ENCODE measurements at places on chromosomes 7 and 10.

DNA sequence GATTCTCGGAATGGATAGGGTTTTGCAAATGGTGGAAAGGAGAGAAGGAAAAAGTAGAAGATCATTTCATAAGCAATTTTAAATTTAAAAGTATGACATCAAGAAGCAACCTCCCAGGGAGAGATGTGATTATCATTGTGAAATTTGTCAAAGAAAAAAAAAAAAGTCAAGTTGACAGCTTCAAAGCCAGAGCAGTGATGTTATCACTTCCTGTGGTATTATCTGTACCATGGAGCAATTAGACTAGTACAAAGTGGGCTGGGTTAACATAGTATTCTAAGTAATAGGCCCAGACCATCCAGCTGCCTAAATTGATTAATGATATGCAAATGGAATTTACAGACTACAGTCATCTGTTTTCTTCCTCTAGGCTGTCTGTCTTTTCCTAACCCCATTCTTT, 84.0 kb upstream of the NPY start:
- DNase-seq, result no peak

DNA sequence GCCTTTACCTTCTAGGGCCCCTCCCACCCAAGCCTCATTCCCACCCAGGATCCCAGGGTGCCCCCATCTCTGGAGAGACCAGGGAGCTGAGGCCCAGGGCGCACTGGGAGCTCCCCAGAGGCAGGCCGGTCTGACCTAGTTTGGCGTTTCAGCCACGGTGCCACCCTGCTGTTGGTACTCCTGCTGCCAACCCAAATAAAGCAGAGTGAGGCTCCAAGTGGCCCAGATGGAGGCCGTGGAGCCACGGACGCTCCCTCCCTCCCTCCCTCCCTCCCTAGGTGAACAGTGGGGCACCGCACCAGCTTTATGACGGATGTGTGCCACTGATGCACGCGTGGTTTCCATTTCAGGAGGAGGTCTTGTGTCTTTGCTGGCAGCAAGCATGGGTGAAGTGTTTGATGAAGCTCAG, 1.8 kb downstream of the INPP5A start:
- DNase-seq, result peak; percentile 73

- DNase-seq, result no peak
Measured at GRCh38 chr10:122521011-122521410, 39.5 kb upstream of the DMBT1 start.

GRCh38 chr7:4025694-4026615, 656.1 kb upstream of the FOXK1 start:
- no peak for DNase-seq

DNA sequence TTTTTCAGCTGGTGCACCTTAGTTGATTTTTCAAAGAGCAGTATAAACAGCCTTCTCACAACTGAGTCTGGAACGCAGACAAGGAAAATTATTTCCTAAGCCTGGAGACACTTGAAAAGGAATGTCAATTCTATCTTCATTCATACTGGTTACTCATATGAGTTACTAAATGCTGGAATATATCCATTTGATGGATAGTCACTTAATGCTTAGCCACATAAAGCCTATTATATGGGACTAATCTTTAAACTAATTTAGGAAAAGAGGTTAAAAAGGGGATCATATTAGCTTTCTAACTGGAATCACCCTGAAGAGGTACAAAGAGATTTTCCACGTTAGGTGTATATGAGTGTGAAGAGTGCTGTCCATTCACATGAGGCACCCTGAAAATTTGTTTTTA, 1.7 kb upstream of the HOXA4 start:
- no peak for DNase-seq

DNA sequence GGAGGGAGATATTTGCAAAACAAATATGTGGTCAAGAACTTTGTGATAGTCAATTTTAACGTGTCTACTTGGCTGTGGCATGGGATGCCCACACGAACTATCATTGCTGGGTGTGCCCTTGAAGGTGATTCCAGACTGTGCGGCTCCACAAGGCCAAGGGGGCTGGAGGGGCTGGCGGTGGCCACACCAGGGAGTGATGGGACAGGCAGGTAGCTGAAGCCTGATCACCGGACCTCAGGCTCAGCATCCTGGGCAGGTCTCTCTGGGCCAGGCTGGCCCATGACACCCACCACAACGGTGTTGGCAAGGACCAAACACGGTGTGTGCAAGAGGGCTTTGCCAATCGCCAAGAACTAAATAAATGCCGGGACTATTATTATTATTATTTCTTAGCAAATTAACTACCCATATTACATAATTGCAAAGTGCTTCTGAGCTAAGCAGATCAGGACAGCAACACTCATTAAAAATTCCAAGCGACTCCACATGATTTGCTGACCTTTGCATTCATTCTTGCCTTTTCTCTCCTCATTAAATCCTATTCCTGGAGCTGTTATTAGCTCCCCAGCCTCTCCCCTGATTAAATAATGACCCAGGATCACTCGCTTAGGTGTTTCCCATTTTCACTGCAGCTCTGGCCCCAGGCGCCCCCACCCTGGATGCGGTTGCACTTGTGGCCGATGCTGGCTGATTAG, 35.4 kb upstream of the PPP2R2D start:
- no peak for DNase-seq

DNA sequence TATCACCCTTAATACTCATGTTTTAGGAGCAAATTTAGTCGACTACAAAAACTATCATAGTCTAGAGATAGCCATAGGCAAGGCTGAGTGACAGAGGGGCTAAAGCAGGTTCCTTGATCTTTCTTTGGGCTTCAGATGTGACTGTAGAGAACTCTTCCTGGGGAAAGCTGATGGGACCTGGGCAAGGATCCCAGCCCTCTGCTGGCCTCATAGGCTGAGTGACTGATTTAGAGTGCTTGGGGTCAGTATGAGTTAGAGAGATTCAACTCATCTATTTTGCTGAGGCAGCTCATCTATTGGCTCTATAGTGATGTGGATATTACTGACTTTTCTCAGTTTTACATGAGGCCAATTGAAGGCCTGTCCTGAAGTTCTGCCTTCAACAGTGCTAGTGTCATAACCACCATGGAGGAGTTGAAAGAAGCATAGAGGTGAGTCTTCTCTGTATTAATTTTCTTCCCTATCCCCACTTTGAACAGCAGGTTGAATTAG, 81.6 kb downstream of the SAMD9 start:
- no peak for DNase-seq

- no peak for DNase-seq
Measured at GRCh38 chr10:130018265-130018664, 54.2 kb upstream of the EBF3 start.

DNA sequence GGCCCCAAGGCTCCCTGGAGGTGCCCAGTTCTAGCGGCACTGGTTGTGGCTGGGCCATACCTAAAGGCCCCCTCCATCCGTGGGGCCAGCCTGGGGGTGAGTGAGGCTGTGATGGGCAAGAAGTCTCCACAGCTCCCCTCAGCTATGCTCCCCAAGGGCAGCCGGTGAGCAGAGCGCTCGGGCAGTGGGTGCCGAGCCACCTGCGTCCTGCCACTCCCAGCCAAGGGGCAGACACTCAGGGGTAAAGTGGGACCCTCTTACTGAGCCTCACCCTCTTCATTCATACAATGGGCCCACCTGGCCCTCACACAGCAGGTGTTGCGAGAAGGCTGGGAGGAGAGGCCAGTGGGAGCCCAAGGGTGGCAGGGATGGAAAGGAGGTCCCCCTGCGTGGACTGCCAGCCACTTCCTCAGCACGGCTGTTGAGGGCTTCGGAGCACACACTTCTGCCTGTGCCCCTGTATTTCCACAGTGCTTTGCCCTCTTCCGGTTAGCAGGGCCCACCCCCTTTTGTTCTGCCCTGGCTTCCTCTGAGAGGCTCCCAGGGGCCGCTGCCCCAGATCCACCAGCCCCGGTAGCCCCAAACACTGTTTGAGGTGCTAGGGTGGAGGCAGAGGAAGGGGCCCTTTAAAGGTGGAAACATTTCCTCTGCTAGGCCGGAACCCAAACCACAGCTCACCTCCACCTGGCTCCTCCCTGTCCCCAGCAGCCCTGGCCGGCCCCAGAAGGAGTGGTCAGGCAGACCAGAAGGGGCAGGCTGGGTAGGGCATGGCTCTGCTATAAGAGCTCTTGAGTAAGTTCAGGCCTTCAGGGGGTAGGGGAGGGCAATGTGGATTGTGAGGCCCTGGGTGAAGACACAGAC, 16.4 kb upstream of the C10orf105 start:
- no peak for DNase-seq

- no peak for DNase-seq
Measured at GRCh38 chr7:148340438-148341280, 249.9 kb upstream of the C7orf33 start.

- DNase-seq, result peak; percentile 93
Measured at GRCh38 chr7:143391462-143392404, 10.6 kb downstream of the ZYX start.

- no peak for DNase-seq
Measured at GRCh38 chr7:114916261-114916892, 5.5 kb upstream of the MDFIC start.

DNA sequence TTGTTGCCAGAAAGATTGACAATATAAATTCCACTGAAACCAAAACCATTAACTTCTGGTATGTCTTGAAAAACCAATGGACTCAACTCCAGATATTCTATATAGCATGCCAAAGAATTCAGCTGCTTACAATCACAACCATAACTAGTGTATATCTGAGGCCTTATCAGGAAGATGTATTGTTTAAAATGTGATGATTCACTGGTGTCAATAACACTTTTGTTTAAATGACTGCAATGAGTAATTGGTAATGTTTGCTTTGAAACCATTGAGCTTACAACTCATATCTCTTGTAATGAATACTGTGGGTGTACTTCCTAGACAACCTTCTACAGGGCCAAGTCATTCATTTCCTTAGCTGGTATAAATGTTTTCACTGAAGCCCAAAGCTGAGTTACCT, 727.9 kb upstream of the KCND2 start:
- DNase-seq, result no peak

GRCh38 chr10:117617659-117618058, 75.1 kb downstream of the EMX2 start:
- DNase-seq, result no peak

DNA sequence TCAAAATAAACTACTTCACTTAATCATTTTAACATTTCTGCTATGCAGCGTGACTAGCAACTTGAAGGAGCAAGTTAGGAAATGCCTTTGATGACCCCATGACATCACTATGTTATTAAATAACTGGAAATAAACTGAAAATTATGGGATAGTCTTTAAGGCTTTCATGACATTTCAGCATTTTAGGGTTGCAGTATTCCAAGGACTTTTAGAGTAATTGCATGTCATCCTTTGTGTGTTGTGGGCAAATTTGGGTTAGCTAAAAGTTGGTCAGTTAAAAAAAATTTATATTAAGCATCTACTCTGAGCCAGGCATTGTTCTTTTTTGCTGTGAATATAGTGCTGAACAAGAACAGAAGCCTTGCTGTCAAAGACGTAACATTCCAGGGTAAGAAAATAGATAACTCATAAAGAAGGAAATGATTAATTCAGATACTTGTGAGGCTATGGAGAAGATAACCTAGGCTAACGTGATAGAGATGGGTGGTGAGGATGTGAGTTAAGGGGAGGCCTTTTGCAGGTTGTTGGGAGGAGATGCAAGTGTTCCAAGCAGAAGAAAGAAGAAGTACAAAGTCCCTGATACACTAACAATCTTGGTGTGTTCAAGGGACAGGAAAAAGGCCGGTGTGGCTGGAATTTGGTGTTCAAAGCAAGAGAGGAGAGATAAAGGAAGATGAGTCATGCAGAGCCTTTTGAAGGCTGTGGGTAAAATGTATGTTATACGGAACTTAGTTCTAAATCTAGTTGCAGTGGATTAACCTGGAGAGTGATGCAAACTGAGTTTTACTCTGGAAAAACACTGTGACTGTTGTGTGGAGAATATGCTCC, 610.2 kb downstream of the AUTS2 start:
- DNase-seq, result no peak

GRCh38 chr10:3834947-3835346, 49.9 kb upstream of the KLF6 start:
- DNase-seq, result no peak

- DNase-seq, result no peak
Measured at GRCh38 chr10:98560565-98560964, 113.8 kb upstream of the HPS1 start.

GRCh38 chr10:113982769-113983168, 60.9 kb upstream of the ADRB1 start:
- no peak for DNase-seq

DNA sequence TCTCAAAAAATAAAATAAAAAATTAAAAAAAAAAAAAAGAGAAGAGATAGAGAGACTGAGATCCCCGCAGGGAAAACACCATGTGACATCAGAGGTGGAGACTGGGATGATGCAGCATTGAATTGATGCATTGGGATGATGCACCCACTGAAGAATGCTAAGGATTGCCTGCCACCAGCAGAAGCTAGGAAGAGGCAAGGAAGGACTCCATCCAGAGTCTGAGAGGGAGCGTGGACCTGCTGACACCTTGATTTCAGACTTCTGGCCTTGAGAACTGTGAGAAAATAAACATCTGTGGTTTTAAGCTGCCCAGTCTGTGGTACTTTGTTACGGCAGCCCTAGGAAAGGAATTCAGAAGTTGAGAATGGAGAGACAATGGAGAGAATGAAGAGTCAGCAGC, 89.8 kb upstream of the PRPS1L1 start:
- DNase-seq, result no peak

All from aorta (tissue), 5 donors.